ENCODE measurements at places on chromosomes 6 and 20.

- no peak for DNase-seq
These were observed 21.7 kb downstream of the TMC2 start for GRCh38 chr20:2557873-2558580.

DNA sequence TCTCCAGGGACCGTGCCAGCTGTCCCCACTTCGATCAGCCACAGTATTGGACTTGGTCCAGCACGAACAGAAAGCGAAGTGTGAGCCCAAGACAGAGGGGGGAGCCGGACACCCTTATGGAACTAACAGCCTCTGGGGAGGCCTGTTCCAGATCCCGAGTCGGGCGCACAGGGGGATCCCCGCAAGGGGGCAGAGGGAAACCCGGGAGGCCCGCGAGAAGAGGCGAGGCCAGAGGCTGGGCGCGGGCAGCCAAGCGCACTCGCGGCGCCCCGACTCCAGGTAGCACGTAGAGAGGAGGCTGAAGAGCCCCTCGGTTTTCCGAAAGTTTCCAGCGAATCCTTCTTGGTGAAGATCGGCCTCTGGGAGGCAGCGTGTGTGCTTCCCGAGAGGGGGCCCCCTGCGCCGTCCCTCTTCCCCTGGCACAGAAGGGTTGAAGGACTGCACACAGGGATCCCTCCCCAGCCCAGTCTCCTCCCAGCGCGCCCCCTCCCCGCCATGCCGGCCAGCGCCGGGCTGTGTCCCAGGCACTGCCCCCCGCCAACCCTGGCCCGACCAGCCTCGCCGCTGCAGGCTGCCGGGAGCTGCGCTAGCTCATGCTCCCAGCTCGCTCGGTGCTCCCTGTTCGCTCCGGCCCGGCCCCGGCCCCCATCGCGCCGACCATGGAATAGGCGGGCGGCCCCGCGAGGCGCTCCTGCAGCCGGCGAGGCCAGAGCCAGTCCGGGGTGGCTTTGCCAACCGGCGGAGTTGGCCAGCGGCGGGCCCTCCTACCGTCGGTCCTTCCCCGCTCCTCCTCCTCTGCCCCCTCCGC is 577 bp upstream of the SLC24A3 start:
- DNase-seq, result peak; percentile 82

DNA sequence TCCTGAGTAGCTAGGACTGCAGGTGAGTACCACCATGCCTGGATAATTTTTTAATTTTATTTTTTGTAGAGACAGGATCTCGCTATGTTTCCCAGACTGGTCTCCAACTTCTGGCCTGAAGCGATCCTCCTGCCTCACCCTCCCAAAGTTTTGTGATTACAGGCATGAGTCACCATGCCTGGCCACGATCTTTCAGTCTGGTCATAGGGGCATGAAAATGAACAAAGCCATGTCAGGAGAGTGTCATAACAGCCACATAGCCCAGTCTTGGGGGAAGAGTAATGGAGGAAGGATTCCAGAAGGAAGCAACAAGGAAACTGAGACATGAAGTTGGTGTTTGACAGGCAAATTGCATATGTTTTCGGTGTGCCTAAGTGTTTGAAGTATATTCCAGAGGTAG is 17.0 kb upstream of the SNX3 start:
- DNase-seq, result no peak

DNA sequence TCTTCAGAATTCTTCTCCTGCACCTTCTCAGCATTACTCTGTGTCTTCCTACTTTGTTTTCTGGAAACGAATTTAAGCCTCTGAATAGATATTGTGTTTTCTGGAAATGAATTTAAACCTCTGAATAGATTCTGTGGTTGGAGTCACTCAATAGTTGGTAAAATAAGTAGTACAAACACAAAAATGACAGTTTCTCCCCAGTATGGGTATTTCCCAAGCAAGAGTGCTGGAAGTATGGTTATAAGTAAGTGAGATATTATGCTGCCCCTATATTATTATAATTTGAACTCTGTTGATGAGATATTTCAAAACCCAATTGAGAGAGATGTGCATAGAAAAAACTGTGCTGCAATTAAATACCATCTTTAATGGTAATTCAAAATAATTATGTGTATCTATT is 94.9 kb downstream of the TINAG start:
- DNase-seq, result no peak

DNA sequence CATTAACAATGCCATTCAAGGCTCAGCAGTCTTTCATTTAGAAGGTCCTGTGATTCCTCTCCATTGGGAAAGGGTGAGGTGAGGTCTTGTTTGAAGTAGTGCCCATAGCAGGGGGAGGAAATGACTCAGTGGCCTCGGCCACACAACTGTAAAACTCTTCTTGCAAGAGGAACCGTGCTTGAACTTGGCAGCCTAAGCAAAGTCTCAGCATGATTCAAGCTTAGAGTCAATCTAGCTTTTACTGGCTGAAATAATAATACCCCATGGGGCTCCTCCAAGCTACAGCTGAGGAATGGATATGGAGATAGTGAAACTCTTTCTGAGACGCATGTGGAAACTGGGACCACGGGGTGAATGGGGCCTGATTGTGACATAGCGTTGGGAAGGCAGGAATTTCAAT is 428.2 kb downstream of the BMP2 start:
- DNase-seq, result no peak

DNA sequence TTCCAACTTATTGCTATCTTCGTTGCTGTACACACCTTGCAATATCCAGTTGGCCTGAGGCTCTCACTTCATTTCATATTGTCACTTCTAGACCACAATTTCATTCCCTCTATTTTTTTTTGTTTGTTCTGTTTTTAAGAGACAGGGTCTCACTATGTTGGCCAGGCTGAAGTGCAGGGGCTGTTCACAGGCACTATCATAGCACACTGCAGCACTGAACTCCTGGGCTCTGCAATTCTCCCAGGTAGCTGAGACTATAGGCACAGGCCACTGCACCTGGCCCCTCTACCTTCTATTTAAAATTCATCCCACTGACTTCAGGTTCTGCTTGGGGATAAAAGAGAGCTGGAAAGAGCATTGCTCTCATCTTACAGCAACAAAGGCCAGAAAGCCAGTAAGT is 4.7 kb upstream of the LINC00237 start:
- no peak for DNase-seq

DNA sequence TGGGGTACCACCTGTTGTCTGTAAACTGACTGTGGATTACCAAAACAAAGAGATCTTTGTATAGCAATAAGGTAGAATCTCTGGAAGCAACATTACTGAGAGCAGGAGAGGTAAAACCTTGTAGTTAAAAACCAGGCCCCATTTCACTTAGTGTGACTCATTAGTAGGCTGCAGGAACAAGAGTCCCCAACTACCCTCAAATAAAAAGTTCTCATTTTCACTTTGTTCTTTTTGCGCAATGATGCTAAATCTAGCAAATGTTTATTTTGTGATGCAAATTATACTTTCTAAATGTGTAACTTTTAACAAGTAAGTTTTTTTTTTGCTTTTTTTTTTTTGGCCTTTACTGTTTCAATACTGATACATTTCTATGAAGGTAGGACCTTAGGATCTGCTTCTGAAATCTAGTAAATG is 67.1 kb downstream of the ESF1 start:
- no peak for DNase-seq

GRCh38 chr20:21571841-21572690 is 58.2 kb upstream of the NKX2-2 start:
- no peak for DNase-seq

GRCh38 chr20:52610749-52611148 is 361.4 kb upstream of the TSHZ2 start:
- DNase-seq, result no peak

DNA sequence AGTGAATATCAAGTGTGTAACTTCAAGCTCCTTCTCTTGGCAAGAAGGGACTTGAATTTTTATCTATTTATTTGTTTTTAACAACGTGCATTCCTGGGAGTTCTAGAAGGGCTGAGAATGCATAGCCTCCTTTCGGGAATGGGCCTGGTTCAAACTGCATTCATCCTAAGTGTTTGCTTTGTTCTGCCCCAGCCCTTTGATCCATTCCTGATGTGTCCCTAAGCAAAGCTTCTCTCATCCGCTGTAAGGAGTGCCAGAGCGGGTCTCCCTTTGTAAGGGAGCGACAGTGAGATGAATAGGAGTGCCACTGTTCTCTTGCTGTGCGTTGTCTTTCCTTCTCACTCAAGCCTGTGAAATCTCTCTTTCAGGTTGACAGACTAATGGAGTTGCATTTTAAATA is 61.0 kb upstream of the VSTM2L start:
- no peak for DNase-seq

GRCh38 chr6:93416571-93417420 is 2.6 kb downstream of the EPHA7 start:
- no peak for DNase-seq

DNA sequence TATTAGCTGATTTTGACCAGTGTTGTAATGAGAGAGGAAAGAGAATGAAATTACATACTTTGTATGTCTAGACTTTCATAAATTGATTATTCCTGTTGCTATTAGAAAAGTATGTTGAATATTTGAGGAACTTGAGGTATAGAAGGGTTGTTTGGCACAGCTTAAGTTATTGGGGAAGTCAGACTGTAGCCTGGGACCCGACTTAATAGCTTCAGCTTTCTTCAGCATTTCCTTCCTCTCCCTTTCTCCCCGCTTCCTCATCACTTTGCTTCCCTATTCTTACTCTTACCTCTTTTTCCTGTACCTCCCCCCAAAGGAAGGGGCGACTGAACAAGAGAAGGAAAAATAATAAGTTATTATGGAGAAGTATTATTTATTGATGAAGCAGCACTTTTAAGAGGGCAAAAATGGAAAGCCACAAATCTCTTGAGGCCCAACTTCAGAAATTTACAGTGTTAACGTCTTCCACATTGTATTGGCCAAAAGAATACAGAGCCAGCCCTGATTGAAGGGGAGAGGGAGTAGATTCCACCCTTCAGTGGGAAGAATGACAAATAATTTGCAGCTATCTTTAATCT is 7.4 kb downstream of the SENP6 start:
- DNase-seq, result no peak

DNA sequence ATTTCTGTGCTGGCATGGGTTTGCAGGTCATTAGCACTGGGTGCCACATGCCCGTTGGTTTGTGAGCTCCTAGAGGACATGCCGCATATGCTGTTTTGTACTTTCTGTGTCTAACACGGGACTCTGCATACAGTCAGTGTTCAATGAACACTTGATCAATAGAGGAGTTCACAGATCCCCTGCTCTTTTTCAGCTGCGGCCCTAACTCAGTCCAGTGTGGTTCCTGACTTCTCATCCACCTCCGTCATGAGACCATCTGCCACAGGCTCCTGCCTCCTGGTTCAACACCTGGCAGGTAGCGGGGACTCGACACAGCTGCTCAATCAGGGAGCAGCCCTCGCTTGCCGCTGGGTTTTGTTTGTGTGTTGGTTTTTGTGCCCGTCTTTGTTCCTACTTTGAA is 13.8 kb upstream of the BMP7 start:
- DNase-seq, result no peak

GRCh38 chr20:48205786-48206185 is 420.5 kb upstream of the SULF2 start:
- DNase-seq, result no peak

DNA sequence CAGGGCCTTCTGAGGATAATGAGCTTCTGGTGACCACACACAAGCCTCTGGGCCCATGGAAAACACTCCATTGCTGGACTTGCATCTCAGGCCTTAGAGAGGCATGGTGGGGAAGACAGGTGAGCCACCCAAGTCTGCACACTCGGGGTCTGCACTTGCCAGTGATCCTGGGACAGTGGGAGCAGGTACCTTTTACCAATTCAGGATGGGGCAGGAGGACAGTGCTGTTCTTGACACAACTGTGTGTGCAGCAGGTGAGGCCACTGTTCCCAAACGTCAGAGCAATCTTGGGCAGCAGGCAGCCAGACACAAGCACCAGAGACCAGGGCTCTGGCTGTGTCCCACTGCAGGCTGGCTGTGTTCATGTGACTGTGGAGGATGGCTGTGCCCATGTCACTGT is 221.3 kb downstream of the ERMARD start:
- no peak for DNase-seq

DNA sequence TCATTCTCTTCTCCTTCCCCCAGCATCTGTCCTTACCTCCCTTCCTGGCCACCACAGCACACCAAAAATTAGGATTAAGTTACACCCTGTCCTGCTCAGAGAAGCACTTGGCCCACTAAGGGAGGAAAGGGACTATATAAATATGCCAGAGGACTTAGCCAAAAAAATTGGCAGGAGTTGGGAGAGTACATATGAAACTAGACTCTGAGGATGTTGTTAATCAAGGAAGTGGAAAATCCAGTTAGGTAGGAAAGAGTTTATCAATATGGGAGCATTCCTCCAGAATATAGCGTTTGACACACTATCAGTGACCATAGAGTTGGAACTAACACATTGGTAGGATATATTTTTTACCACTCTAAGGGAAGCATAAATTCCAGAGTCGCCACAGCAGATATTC is 57.3 kb upstream of the TSHZ2 start:
- DNase-seq, result no peak

GRCh38 chr6:41186031-41186562 is 14.9 kb downstream of the TREML2 start:
- no peak for DNase-seq

- DNase-seq, result no peak
These were observed 7.2 kb downstream of the TFAP2A start for GRCh38 chr6:10407674-10408054.

DNA sequence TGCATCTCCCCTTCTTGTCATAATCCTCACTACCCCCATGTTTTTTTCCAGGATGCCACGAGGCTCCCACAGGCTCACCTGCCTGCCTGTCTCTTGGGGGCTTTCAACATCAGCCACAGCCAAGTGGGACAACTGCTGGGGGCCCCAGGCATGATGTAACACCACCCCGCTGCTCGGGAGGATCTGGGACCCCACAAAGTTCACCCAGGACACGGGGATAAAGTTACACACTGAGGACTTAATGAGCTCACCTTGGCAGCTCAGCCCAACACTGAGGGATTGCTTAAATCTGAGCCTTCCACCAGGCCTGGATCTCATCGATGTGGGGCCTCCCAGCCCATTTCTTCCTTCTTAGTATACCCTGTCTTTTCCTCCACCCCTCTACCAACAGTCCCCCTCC is 56.4 kb upstream of the NNAT start:
- no peak for DNase-seq
